ENCODE measurements at places on chromosomes 5 and 9.

- no peak for DNase-seq
These were observed 24.3 kb upstream of the GDA start for GRCh38 chr9:72124947-72125346.

- DNase-seq = no peak
These were observed 104.7 kb downstream of the FOCAD start for GRCh38 chr9:20788526-20789451.

DNA sequence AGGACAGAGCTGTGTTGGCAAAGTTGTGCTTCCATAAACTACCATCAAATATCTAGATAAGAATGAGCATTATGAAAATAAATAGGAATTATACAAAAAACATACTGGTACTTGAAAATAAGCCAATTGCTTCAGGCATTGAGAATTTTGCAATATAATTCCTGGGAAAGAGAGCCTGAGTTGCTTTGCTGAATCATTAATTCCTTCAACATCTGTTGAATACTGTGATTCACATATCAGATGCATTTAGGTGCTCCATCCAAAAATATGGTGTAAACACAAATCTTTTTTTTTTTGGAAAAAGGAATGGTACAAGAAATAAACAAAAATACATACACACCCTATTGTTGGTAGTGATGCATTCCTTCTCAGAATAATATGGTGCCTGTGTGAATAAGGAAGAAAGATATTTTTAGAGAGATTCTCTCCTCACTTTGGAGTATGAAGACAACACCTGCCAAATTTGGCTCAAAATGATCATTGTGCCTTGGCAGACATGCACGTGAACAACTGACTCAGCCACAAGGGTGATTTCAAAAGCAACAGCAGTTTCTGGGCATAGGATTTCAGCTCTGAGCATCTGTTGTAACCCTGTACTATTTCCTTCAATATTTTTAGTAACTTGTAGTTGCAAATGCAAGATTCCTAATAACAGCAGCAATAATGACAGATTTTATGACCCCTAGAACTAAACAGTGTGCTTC is 96.7 kb downstream of the CAVIN4 start:
- DNase-seq = no peak

- no peak for DNase-seq
These were observed 1.6 kb downstream of the CCL19 start for GRCh38 chr9:34689512-34689911.

GRCh38 chr9:115341426-115341825 is 223.5 kb upstream of the TNC start:
- no peak for DNase-seq

DNA sequence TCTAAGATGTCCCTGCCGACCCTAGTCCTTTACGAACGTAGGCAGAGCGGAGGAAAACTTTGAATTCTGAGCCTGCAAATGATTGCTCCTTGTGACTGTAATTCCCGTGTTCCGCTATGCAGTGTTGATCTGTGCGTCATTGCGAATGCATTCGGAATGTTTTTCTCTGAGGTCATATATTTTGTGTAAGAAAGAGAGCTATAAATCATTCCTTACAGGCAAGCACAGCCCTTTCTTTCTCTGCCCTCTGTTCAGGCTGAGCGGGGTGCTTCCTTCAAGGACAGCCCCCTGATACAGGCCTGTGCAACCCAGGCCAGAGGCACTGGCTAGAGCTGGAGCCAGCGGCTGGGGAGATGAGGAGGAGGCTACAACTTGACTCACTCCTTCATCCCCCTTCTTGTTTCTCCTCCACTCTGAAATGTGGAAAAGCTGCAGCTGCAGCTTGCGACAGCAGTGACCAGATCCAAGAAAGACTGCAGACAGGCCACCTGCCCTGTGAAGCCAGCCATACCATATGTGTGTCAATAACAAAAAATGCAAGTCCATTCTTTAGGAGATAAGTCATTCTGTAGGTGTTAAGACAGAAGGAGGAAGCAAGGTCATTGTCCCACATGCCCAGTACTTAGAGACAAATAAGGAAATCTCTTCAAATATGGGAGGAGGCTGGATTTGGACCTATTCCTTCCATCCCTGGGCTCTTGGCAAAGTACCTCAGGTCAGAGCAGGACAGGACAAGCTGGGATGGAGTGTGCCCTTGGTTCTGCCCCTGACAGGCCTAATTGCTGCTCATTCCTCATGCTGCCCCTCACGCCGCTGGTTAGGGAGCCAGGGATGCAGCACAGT is 345.7 kb upstream of the WWC1 start:
- DNase-seq = no peak

- no peak for DNase-seq
These were observed 3.2 kb upstream of the RNU6ATAC start for GRCh38 chr9:134167530-134167931.

- no peak for DNase-seq
These were observed 84.5 kb upstream of the CER1 start for GRCh38 chr9:14806941-14807520.
